Thyroid gland (tissue), 4 donors: ENCODE measurements at places on chromosomes 5 and 9.

GRCh38 chr5:173313351-173313801, 14.8 kb downstream of the STC2 start:
- DNase-seq = no peak

DNA sequence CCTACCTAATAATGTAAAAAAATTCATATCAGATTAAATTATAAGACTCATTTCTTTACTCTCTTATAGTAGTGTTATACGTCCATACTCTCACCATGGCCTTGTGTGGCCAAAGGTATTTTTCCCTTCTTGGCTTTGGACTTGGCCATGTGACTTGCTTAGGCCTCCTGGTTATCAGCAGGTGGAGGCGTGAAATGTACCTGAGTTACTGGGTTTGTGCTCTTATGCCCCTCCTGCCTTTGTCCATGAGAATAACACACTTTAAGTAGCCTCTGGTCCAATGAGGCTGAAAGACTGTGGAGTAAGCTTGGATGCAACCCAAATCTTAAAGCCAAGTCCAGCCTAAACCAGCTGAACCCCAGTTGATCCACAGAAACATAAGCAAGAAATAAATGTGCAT, 68.7 kb downstream of the RETREG1 start:
- DNase-seq = peak; percentile 44

DNA sequence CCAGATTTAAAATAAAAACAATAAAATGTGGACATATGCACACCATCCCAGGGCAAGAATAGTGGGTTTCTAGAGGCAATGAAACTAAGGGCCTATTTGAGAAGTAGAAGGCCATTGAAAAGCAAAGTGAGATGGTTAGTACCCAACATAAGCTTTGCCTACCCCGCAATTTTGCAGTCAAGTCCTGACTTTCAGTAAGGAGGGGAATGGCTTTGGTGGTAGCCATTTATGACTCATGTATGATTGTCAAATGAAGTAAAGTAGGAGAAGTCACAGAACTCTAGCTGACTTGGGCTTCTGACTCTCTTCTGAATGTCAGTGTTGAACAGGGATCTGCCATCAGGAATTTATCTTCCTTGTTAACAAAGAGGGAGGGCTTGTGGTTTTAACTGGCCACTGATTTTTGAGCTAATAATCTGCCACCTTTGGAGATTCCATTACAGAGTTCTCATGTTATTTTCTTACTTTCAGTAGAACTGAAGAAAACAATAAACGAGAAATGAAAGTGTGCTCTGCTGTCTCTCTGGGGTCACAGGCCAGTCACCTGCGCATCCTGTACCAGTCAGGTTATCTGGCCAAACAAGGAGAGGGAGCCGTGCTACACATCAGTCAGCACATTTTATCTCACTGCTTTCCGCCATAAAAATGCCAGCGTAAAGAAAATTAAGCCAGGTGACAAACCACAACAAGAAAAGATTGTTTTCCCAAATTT, 14.3 kb upstream of the SNCAIP start:
- no peak for DNase-seq

- DNase-seq = no peak
Observed at GRCh38 chr5:13003457-13003856, 941.0 kb downstream of the DNAH5 start.

DNA sequence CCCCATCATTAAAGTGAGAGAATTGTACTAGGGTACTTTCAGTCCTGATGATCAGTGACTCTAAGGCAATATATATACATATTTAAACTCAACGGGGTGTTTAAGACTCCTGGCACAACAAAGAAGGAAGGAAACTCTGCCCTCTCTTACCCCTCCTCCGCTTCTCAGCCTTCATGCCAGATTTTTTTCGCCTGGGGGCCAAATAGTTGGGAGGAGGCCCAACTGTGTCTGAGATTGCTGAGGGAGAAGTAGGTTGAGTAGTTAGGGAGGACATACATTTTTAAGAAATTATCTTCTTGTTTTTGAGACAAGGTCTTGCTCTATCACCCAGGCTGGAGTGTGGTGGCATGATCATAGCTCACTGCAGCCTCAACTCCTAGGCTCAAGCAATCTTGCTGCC, 127.7 kb upstream of the SHB start:
- DNase-seq = no peak

DNA sequence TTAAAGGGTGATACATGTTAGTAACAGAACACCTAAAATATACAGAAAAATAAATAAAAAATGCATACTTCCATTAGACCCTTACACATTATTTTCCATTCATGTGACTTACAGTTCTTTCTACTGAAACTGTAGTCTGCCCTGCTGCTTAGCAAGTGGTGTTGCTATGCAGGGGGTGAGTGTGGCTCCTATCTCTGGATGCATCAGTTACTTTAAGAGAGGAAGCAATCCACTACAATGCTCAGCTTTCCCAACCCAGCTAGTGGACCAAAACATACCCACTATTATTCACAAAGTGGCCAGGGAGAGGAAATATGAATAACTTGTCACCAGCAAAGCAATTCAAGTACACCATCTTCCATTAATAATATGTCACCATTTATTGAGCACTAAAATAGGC, 121.8 kb downstream of the DOCK2 start:
- DNase-seq = peak; percentile 62

- peak; percentile 33 for DNase-seq
Observed at GRCh38 chr5:54309276-54309675, 1.1 kb downstream of the ARL15 start.

DNA sequence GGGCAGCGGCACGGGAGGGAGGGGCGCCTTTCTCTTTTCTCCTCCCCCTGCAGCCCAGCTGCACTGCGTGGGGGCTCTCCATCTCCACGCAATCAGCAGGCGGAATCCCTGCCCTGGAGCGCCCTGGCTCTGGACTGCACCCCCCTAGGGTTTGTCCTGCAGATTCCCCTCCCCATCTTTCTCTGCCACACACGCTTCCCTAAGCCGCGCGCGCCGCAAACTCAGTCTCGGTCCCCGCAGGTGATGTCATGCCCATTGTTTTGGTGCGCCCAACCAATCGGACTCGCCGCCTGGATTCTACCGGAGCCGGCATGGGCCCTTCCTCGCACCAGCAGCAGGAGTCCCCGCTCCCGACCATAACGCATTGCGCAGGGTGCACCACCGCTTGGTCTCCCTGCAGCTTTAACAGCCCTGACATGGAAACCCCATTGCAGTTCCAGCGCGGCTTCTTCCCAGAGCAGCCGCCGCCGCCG, at the start of gene KCNN2:
KCNN2 (plus strand) TSS at position 347 of the 473 bp plus-strand sequence; CDS start at position 417, 70 bp downstream.
- DNase-seq = peak; percentile 42

- no peak for DNase-seq
Observed at GRCh38 chr9:99818500-99818899, 3.2 kb upstream of the NR4A3 start.

DNA sequence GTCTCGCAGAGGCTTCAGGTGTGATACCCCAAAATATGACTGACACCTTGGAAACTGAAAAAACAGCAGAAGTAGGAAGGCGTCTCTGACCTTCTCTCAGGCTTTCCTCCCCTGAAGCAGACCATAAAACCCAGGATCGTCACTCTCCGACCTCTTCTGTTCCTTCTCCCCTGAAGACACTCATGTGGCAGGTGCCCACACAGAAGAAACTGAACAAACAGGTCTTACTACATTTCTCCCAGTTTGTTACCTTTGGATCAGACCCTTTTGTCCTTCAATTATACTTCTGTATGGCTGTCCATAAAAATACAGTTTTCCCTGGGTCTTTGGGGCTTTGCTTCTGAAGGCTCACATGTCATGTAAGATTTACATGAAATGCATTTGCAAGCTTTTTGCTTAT, 10.3 kb upstream of the PRUNE2 start:
- no peak for DNase-seq

- no peak for DNase-seq
Observed at GRCh38 chr5:155948576-155948975, 378.4 kb upstream of the SGCD start.

- DNase-seq = no peak
Observed at GRCh38 chr5:64880821-64881220, 112.1 kb downstream of the CWC27 start.

DNA sequence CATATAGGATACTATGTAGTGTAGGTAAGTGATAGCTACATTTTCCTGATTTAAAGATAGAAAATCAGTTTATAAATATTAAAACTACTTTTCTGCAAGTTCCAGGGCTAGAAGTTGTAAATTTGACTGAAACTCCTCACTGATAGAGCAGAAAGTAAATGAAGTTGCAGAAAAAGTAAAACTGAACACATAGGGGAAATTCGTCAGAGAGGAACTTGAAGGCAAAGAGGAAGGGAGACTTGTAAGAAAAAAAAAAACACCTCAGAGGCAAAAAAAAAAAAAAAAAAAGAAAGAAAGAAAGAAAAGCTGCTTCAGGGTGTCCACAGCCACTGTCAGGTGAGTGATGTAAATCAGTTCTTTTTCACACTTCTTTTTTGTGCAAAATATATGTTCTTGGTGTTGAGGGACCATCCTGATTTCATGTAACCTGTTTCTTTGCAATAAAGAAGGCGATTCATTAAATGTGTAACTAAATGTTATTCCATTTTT, 336.2 kb upstream of the ZNF462 start:
- no peak for DNase-seq

GRCh38 chr5:89735082-89735481, 674.5 kb downstream of the CETN3 start:
- peak; percentile 30 for DNase-seq

DNA sequence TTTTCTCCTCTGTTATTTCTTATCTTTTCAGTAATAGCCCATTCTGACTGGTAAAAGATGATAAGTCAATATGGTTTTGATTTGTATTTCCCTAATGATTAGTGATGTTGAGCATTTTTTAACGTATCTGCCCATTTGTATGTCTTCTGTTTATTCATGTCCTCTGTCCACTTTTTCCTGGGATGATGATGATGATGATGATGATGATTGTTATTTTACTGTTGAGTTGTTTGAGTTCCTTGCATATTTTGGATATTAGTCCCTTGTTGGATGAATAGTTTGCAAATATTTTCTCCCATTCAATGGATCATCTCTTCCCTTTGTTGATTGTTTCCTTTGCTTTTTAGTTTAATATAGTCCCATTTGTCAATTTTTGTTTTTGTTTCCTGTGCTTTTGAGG, 27.0 kb downstream of the UTP15 start:
- no peak for DNase-seq

DNA sequence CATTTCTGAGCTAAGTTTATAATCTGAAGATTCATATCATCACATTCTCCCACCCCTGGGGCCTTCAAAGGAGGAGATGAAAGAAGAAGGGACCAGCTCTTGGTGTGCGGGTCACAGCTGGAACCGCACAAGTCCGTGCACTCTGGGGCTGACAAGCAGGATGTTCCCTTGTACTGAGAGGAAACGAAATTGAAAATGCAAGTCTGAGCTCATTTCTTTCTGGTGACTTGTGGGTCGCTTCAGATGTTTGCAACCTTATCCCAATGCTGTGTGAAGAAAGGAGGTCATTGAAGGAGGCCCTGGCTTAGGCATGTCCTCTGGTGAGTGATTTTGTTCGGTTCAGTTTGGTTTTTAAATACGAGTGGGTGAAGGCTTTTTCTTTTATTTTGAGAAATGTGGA, 59.6 kb downstream of the C9orf152 start:
- DNase-seq = no peak

- no peak for DNase-seq
Observed at GRCh38 chr5:102529031-102529430, 30.2 kb upstream of the SLCO6A1 start.

- DNase-seq = no peak
Observed at GRCh38 chr5:54401515-54401914, 54.0 kb upstream of the HSPB3 start.

- no peak for DNase-seq
Observed at GRCh38 chr9:13524245-13524644, 244.8 kb upstream of the MPDZ start.

DNA sequence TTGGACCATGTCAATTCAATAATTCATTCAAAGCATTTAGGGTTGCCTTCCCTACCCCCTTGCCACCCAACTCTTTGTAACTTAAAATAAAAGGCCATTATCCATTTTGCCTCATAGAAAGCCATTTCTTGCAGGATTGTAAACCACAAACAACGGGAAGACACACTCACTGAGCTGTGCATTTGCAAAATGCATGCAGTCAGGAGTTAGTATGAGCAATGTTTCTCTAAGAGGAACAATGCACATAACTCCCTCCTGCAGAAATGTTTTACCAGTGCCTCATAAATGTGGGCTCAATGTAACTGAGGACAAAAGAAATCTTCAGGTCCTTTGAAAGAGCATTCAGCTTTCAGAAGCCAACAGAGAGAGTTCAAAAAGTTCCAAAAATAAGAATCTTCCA, 98.5 kb upstream of the ABCA1 start:
- no peak for DNase-seq

DNA sequence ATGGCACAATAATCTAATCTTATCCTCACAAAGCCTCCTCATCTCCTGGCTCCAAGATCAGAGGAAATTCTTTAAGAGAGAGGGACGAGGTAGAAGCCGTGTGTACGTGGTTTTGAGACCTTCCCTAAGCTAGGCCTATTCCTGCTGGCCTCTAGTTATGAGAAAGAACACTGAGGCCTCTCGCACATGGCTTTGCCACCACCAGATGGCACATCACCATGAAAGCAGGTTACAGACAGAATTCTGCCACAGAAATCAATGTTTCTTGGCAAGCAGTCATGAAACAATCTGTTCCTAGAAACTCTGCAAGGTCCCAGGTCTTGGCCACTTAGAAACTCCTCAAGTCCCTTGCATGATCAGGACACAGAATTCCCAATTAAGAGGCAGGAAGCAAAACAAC, 268.2 kb upstream of the TAS2R1 start:
- DNase-seq = peak; percentile 75

DNA sequence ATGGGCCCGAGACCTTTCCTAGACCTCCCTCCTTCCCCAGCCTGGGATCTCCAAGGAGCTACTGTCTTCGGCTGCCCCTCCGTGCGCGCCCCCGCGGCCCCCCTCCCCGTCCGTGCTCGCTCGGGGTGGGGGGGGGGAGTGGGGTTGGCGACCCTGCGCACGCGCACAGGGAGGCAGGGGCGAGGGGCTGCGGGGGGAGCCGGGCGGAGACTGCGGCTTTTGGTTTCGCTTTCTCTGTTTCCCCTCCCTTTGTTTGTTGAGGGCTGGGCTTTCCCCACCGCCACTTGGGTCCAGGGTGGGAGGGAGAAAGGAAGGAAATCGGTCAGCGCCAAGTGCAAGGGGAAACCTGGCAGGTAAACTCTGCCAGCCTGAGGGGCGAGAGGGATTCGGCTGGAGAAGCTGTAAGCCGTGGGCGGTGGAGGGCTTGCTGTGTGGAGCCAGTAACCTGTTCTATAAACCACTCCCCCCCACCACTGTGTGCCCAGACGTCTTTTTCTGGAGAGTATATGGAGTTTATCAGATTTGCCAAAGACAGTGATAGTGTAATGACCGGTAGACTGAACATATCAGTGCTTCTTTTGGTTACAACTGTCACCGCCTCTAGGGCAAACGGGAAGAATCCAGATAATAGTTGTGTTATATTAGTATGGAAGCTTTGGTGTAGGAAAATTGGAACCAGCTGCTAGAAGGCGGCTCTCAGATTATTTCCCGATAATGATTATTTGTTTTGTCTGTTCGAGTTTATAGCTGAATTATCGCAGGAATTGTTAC, 684 bp downstream of the DNAJA1 start:
- peak; percentile 69 for DNase-seq
